NCI-H2171 (cell line): ENCODE measurements at places on chromosomes 7 and 10.
A peak's percentile ranks its signal among the peaks of the same experiment; 100 is the strongest.

DNA sequence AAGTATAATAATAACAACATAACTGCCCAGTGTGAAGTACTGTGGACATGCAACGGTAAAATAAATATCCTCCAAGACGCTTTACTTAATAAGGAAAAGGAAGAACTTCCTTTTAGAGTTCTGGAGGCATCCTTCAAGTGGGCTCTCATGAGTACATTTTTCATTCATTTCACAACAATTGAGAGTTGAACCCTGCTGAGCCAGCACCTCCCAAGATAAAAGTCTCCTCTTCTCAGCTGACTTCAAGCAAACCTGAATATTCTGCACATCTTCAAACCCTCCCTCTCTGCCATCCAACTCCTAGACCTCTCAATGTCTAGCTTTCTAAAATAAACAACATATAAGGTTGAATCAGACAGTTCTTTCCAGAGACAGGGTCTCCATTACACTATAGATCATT is 7.5 kb downstream of the CCDC71L start:
- DNase-seq: no peak

- DNase-seq: no peak
Observed at GRCh38 chr7:80087051-80087770, 47.4 kb upstream of the GNAI1 start.

GRCh38 chr7:118075936-118076335 is 108.0 kb upstream of the LSM8 start:
- no peak for DNase-seq

DNA sequence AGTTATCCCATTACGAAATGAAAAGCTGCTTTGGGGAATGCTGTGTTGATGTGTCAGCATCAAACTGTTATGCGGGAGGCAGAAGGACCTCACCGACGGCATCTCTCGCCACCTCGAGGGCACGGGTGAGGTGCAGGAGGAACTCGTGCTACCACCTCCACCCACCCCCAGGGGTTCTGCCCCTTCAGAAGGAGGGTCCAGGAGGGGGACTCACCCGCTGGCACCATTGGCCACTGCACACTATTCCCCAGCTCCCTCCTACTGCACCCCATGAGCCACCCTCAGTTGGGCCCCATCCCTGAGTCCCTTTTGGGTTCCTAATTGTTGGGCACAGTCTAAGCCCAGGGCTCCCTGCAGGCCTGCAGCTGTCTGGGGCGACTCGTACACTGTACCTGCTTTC is 236.6 kb downstream of the PTPRN2 start:
- no peak for DNase-seq

GRCh38 chr10:17805921-17806577 is 3.1 kb upstream of the MRC1 start:
- no peak for DNase-seq

- DNase-seq: no peak
Observed at GRCh38 chr10:33093362-33093761, 135.3 kb upstream of the ITGB1 start.

- no peak for DNase-seq
Observed at GRCh38 chr7:18740579-18740988, 245.0 kb downstream of the HDAC9 start.

DNA sequence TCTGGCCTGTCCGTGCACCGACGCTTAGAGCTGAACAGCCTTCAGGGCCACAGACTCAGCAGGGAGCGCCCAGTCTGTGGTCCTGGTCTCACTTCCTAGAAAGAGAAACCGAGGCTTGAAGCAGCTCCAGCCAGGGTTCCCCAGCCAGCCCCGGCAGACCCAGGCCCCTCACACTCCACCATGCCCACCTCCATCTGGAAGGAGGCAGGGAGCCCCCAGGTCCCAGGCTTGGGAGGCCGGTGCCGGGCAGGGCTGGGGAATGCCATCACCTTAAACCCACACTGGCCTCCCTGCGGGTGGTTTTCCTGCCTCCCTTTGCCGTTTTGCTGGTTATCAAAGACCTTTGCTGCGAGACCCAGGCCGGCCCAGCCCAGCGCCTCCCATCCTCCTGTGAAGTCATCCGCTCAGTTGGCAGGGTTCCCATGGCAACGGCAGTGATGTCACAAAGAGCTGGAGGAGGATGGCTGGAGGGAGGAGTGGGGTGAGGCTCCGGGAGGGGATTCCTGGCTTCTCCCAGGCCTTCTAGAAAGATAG is 24.0 kb downstream of the ELFN1 start:
- no peak for DNase-seq

GRCh38 chr7:94350734-94351133 is 44.0 kb upstream of the COL1A2 start:
- no peak for DNase-seq

DNA sequence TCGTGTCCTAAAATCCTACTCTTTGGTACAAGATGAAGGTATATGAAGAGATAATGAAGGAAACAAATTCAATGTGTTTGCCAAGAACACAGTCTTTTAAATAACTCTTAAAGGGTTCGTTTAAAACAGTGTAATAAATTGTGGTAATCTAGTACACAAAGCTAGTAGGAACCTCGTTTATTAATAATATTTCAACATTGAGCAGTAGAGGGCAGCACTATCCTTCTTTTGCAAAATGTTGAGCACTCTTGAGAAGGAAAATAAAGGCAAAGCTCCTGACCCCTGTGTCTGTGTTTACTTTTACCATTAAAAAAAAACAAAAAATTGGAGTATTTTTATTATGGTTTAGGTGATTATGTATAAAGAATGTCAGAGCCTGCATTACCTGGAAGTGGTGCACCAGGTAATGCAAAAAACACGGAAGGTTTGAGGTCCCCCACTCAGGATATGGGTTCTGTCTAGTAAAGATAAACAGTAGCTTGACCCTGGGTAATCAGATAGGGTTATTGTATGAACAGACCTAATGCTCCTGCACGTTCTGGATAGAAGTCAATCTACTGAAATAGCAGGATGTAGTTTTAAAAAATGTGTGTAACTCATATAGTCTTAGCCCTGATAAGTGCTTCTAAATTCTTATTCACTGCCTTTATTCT is 5.7 kb upstream of the GOT1 start:
- peak; percentile 8 for DNase-seq

DNA sequence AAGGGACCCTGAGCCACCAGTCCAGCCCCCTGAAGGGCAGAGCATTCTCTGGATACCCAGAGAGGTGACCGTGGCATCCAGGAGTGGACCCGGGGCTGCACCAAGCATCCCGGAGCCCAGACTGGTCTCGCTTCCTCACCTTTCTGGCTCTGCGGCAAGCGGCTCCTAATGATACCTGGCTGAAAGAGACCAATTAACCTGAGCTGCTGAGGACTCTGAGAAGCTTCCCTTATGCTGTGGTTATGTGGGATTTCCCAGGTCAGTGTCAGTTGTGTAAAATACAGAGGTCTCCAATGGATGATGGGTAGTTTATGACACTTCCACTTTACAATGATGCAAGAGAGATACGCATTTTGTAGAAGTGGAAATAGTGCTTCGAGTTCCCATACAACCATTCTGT is 51.5 kb downstream of the PFKFB3 start:
- no peak for DNase-seq

- DNase-seq: no peak
Observed at GRCh38 chr10:131113709-131114291, 197.7 kb downstream of the TCERG1L start.

DNA sequence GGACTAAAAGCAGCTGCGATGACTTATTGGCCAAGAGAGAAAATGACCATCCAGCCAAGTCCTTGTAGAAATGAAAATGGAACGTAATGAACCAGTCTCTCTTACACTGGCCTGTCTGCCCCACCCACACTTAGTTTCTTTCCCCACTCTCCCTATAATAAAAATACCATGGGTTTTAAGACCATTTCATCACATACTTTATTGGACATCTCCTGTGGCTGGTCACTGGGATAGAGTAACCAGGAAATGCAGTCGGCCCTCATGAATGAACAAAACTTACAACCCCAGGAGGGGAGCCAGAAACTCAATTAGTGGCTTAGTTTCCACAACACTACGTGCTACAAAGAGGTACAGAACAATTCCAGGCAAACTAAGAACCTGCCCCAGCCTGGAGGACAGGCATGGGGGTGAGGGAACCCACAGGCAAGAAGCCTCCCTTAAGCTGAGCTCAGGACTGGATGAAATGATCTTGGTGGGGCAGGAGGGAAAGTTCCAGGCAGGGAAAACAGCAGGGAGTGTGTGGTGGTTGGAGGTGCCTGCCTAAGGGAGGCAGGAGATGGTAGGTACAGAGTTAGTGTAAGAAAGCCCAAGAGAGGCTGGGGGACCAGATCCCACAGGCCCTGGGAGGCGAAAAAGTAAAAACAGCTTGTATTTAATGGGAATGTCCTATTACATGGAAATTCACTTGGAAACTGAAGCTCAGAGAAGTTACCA is 29.6 kb downstream of the MKI67 start:
- no peak for DNase-seq

- no peak for DNase-seq
Observed at GRCh38 chr10:23556727-23557440, 118.0 kb downstream of the OTUD1 start.

GRCh38 chr7:75650062-75650461 is 88.7 kb downstream of the HIP1 start:
- DNase-seq: no peak

- DNase-seq: peak; percentile 36
Observed at GRCh38 chr7:80135309-80136104, 876 bp downstream of the GNAI1 start.

GRCh38 chr10:125578658-125579315 is 104.2 kb downstream of the TEX36 start:
- no peak for DNase-seq

GRCh38 chr10:101295261-101295660 is 58.7 kb upstream of the BTRC start:
- DNase-seq: no peak

GRCh38 chr10:9209105-9209798 is 1154.8 kb downstream of the GATA3 start:
- DNase-seq: no peak

- no peak for DNase-seq
Observed at GRCh38 chr7:55969391-55969790, 5.0 kb downstream of the NIPSNAP2 start.

DNA sequence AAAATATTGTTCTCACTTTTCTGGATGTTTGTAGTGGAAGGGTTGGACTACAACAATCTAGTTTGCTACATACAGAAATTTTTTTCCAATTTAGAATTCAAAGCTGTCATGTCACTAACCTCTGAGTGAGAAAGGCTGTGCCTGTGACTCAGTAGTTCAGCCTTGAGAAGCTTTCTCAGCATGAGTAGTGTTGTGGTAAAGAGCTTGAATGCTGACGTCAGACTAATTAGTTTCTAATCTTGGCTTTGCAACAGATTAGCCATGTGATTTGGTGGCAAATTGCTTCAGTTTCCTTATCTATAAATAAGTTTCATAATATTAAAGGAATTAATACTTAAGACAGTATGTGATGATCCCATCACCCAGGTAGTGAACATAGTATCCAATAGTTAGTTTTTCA is 83.8 kb downstream of the ABCA13 start:
- DNase-seq: no peak

GRCh38 chr7:39926111-39926510 is 23.9 kb upstream of the CDK13 start:
- DNase-seq: no peak

DNA sequence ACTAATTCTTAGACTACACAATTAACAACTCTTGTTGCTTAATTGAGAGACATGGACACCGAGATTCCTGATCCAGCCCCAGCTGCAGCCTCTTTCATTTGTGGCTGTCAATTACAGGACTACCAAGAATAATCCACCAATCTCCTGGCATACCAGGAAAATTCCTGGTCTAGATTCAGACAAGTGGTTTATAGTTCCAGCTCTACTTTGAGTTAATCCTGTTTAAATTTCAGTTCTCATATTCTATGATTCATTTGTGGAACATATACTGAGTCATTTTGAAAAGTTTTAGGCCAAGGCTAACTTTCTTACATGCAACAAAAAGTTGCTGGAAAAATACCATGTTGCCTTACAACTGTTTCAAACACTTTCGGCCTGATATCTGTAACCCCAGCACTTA is 253.5 kb downstream of the MAGI2 start:
- DNase-seq: no peak

- DNase-seq: no peak
Observed at GRCh38 chr10:82463614-82464013, 588.6 kb downstream of the NRG3 start.

- no peak for DNase-seq
Observed at GRCh38 chr7:5671046-5671445, 110.4 kb downstream of the RNF216 start.

DNA sequence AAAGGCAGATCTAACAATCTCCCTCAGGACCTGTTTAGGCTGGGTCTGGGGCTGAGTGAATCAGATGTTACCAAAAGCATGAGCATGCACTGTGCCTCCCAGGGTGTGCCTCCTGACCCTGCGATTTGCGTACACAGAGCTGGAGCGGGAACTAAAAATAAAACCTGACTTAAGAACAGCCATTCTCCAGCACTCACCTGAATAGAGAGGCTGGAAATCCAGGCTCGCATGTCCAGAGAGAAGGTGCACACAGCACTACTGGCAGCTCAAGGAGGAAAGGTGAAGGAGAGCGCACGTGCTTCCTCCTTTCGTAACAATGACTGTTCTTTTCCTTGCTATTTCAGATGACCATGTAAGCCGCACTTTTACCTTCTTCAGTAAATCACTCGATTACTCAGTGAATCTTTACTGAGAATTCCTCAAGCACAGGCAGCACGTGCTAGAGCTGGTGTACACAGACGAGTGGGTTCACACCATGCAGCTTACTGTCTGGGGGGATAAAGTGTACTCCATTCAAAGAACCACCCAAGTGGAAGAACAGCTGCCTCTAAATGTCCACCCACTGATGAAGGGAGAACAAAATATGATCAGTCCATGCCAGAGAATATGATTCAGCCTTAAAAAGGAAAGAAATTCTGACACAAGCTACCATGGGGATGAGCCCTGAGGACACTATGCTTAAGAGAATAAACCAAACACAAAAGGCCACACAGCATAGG is 45.6 kb downstream of the SFMBT2 start:
- DNase-seq: no peak

DNA sequence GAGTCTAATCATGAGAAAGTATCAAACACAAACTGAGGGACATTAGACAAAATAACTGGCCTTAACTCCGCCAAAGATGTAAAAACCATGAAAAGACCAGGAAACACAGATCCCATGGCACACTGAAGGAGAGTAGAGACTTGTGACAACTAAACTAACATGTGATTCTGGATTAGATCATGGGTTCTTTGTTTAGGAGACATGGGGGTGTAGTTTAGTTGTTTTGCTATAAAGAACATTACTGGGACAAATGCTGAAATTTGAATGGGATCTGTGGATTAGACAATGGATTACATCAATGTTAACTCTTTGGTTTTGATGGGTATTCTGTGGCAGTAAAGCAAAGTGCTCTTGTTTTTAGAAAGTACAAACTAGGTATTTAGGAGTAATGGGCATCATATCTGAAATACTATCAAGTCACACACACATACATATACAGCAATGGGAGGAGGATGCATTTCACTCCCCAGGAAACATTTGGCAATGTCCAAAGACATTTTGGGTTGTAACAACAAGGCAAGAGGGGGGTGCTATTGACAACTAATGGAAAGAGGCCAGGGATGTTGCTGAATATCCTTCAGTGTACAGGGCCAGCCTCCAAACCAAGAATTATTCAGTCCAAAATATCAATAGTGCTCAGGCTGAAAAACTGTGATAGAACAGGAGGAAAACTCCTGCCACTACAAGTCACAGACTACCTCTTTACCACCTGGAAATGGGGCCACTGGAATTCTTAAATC is 32.4 kb downstream of the WAPL start:
- DNase-seq: no peak
